ENCODE measurements at places on chromosomes 11 and 22.
A peak's percentile ranks its signal among the peaks of the same experiment; 100 is the strongest.

GRCh38 chr11:12112750-12113149 lies 2.4 kb downstream of the MICAL2 start:
- DNase-seq, result no peak

DNA sequence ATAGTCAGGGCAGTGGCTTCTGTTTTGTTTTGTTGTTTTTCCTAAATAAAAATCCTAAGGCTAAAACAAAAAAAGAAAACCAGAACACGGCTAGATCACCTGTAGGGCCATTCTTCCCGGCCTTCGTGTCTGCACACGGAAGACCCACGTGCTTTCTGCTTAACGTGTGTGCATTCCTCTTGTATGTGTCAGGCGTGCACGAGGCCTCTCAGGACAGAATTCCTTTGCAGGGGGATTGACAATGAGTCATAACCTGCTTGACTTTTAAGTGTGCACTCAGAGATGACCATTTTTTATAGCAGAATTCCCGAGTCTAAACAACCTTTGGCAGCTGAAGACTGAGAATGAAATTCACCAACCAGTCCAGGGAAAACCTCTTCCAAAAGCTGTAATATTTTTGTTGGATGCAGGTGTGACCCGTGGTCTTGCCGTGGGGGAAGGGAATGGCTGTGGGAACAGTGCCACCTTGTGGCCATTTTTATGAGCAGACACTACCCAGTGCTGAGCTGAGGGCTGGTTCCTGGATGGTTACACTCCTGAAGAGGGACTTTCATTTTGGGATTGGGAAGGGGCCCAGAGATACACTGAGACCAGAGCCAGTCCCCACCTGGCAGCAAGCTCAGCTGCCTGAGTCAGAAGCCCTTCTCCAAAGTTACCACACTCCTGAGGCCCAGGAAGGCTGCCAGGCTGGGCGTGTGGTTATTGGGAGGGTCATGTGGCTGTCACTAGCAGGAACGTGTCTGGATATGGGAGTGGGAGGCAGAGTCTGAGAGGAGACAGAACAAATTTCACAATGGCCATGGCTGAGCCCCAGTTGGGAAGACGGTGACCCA lies 35.7 kb upstream of the DKK3 start:
- DNase-seq, result peak; percentile 89

DNA sequence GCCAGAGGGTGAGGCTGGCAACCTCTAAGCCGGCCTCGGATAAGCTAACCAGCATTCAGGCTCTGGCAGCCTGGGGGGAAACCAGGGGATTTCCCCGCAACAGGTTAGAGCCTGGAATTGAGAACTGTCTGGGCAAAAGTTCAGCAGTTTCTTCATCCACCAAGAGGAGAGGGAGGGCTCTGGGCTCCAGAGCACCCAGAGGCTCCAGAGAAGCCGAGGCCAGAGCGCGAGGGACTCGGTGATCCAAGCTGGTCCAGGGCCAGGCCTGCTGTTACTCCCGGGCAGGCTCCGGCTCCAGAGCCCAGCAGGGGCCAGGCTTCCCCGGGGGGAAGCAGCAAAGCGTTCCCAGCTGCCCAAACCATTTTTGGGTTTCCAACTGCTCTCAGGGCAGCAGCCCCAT lies 13.3 kb upstream of the SH3BP1 start:
- DNase-seq, result peak; percentile 88

- DNase-seq, result peak; percentile 80
Measured at GRCh38 chr11:72685560-72686480, 11.6 kb upstream of the PDE2A start.

Measured in Right ventricle myocardium inferior (tissue), 1 donor.